Hematopoietic multipotent progenitor cell treated with erythropoietin and hydrocortisone succinate and interleukin-3 and kit ligand, for 15 days (in vitro differentiated cells): ENCODE measurements at places on chromosomes 1 and 21.

GRCh38 chr1:222225316-222225691 lies 322.6 kb downstream of the HHIPL2 start:
- DNase-seq: no peak

GRCh38 chr1:58058323-58058722 lies 488.2 kb downstream of the OMA1 start:
- no peak for DNase-seq

- DNase-seq: no peak
Measured at GRCh38 chr1:175862408-175862807, 119.0 kb upstream of the TNR start.

GRCh38 chr1:110502402-110503151 lies 16.4 kb downstream of the KCNA10 start:
- no peak for DNase-seq

GRCh38 chr1:199373139-199373538 lies 654.4 kb upstream of the NR5A2 start:
- DNase-seq: no peak

GRCh38 chr1:16413191-16413590 lies 24.0 kb downstream of the SPATA21 start:
- DNase-seq: no peak

DNA sequence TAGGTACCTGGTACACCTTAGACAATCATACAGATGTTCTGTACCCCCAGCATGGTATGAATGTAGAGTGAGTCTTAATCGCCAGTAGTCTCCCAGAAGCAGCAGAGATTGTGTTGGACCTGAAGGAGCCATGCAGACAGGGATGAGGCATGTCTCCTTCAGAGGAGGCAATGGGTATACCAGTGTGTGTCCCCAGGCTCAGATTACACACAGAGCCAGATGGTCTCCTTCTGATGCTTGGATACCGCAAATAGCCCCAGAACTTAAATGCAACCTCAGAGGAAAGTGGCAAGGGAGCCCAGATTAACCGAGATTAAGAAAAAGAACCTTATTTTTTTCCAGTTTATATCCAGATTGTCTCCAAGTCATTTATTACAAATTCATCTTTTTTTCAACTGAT lies 96.8 kb upstream of the C21orf91 start:
- DNase-seq: no peak

GRCh38 chr1:152018537-152018936 lies 18.3 kb downstream of the S100A11 start:
- no peak for DNase-seq

DNA sequence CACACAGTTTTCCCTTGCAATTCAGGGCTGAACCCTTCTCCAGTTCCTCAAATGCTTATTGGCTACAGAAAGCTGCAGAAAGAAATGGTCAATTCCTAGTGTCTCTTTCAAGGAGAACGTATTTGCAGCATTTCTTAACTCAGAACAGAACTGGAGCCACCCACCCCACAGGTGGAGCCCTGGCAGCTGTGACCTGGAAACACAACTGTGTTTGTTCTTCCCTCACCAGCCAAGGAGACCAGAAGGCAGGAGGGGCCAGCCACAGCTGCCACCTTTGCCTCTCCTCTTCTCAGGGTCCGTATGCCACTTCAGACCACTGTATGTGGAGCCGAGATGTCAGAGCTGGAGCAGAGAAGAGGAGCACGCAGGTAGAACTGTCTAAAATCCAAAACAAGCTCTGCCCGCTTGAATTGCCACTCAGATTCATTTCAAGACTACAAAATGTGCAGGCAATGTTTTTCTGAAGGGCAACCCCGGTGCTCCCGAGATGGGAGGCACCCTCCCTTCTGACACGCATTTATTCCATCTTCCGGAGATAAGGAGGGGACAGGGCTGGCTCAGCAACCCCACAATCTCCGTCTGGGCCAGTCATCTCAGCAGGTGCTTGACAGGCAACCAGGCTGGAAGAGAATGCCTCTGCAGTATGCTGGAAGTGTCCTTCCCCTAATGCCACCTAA lies 16.7 kb downstream of the CD247 start:
- no peak for DNase-seq

GRCh38 chr1:112386731-112387346 lies 9.2 kb upstream of the CTTNBP2NL start:
- DNase-seq: no peak

- no peak for DNase-seq
Measured at GRCh38 chr1:4973341-4973740, 318.9 kb downstream of the AJAP1 start.

DNA sequence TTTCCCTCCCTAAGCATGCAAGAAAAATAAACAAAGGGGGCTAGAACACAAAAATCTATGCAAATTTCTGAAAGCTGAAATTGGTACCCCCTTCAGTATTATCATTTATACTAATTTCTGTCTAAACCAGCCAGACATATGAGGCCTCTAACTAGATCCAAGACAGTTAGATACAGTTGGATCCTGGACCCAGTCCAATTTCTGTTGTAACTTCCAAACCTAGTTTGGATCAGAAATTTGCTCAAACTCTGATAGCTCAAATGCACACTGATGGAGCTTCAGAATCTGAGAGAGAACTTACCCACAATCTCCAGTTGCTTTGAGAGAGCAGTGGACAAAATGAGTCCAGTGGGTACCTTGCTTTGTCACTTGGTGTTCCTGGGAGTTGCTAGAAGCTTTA lies 11.9 kb downstream of the CEP350 start:
- no peak for DNase-seq

DNA sequence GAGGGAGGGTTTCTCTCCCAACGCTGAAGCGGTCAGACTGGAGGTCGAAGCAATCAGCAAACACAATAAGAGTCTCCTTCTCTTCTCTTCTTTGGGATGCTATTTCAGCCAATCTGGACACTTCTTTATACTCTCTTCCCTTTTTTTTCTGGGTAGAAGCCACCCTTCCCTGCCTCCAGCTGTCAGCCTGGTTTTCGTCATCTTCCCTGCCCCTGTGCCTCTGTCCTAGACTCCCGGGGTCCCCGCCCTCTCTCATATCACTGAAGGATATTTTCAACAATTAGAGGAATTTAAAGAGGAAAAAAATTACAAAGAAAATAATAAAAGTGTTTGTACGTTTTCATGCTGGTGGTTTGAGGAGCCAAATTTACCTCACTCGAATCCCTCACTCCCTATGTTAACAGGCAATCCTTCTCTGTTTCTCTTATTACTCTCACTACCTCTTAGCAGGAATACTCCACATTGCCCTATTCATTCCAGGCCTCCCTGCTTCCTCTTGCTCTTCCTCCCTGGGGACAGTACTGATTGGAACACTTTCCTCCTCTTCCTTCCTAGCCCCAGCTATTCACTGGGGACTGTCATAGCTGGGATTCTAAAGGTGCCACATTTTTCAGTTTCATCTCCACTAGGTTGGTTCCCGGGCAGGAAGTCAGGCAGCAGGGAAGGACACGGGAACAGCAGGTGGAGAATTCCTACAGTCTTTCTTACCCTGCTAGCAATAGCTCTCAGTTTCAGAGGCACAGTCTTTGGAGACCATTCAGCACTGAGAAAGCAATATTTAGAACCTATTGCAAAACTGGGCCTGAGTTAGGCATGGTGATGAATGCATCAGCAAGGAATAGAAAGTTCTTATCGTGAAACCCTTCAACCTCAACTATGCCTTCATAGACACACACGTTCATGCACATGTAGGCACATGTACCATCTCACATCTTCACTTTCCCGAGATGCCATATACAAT lies 288.0 kb downstream of the PBX1 start:
- DNase-seq: no peak

DNA sequence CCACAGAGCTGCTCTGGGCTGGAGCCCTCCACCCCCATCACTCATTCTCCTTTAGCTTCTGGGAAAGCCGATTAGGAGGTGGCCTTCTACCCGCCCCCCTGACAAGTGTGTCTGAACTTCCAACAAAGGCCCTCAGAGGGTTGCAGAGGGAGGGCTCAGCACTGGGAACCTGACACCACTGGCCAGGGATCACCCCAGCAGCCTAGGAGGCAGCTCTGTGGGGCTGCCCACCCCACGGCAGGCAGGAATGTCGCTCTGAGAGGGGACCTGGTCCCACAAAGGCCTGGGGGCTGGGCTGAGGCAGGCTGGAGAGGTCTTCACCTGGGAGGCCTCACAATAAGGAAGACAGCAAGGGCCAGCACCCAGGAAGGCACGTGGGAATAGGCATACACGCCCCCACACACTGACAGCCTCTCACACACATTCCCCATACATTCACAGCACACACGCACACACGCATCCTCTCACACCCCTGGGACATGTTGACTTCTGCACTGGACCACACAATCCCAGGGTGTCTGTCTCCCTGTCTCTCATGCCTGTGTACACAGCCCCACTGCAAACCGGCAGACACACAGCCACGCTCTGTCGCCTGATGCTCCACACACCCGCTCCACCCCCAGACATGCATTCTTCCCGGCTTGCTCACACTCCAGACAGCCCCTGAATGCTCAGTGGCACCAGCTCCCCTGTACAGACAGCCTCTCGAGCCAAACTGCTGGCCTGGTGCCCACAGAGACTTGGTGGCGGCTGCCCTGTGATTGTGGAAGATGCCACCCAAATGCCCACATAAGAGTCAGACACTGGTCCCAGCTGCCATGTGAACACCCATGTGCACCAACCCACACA lies 30.7 kb downstream of the DMBX1 start:
- DNase-seq: no peak

DNA sequence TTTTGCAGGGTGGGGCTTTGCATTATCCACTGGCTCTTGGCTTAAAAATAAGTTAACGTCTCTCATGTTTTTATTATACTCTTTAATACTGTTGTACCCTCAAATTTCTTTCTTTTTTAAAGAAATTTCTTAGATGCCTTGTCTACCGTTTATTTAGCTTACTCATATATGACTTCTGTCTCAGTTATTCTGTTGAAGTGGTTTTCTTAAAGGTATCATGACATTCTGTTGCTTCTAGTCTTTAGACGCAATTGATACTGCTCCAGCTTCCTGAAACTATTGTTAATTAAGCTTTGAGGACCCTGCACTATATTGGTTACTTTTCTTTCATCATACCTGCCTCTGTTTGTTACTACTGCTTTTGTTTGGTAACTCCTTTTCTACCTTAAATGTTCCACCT lies 11.7 kb downstream of the PKN2 start:
- DNase-seq: no peak

GRCh38 chr1:59020151-59020997 lies 236.5 kb upstream of the JUN start:
- DNase-seq: peak; percentile 2

DNA sequence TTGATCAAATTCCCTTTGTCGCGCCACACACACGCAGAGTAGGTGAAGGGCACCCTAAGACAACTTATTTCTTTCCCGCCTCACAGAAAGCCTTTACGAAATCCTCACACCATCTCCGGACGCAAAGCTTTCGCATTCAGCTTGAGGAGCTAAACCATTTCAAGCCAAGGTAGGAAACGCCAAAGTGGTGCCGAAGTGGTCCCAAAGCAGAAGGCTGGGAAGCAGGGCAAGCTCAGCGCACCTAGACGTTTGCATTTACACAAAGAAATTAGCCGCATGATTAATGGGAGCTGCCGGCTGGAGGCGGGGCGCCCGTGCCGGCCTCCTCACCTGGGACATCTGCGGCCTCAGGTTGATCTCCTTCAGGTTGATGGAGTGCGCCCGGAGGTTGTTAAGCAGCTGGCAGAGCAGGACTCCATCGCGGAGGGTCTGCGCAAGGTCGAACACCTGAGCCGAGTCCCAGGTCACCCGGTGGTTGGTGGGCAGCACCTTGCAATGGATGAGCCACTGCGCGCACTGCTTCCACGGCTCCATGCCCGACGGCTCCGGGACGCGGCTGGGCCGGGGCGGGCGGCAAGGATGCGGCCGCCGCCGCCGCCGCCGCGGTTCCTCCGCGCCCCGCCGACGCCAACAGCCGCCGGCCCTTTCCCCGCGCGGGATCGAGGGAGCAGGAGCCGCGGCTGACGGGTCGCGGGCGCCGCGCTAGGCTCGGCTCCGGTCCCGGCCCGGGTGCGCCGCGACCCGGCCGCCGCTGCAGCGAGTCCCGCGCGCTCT lies 457 bp downstream of the VAV3 start:
- DNase-seq: no peak

GRCh38 chr1:201264072-201264471 lies 19.2 kb upstream of the PKP1 start:
- no peak for DNase-seq

DNA sequence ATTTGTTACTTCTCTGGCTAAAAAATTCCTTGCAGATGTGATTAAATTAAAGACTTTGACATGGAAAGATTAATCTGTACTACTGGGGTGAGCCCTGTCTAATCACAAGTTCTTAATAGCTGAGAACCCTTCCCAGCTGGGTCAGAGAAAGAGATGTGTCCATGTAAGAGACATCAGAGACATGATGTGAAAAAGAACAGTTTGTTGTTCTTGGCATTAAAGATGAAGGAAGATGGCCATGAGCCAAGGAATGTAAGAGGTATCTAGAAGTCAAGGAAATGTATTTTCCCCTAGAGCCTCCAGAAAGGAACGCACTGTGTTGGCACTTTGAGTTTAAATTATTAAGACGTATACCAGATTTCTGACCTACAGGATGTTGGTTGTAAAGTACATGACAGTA lies 1271.5 kb upstream of the PRMT6 start:
- DNase-seq: no peak

DNA sequence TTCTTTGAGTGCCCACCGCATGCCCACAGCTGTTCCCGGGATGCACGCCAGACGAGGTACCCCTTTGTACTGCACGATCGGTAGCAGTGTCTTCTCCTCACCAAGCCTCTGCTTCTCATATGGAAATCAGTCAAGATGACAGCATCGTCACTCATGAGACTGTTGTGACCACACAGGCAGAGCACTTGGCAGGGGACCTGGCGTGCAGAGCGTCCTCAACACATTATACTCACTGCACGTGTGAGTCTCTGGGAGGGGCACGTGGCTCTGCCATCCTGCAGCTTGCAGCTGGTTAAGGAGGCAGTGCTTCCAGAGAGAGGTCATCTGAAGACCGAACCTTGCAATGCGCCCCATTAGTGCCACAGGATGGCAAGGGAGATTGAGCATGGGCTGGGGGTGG lies 266.8 kb downstream of the NPHP4 start:
- DNase-seq: no peak

DNA sequence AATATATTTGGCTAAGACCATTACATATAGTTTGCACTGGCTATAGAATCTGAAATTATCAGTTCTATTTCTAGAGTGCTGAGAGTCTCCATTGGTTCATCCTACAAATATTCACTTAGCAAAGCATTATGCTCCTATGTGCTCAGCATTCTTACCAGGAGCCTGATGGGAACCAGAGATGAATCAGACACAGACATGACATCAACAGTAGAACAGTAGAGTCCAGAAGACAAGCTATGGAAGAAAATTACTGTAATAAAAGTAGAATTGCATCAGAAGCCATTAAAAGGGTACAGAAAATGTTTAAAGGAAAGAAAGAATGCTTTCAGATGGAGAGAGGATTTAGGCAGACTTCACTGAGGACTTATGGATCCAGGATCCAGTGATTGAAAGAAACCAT lies 271.7 kb upstream of the SNX7 start:
- DNase-seq: no peak

- DNase-seq: peak; percentile 58
Measured at GRCh38 chr1:53278298-53278725, 40.0 kb upstream of the MAGOH start.

DNA sequence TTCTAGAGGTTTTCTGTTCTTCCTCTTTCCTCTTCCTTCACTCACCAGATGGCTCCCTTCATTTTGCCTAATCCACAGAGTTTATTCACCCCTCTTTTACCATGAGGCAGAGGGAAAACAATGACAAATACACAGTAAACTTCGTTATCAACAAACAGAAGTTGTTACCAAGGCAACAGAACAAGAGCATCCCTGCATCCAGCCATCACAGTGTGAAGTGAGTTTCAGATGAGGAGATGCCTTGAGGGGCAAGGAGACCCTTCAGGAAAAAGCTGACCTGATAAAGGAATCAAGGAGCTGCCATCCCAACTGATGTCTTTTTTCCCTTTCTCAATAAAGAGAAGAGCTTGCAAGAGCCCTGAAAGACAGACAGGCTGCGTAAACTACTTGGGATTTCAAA lies 195.3 kb downstream of the BRINP2 start:
- DNase-seq: no peak
